ENCODE measurements at places on chromosomes 4 and X. TPM values are rescaled to one million over a fixed set of nuclear protein-coding genes. Genes with fewer than 3 reads are reported as not detected.

The CPZ gene
- not detected for total RNA-seq

The NUDT11 gene
- 13.6 TPM for total RNA-seq

The BANK1 gene
- total RNA-seq, result 0.17 TPM

The SRPK3 gene
- 0.09 TPM for total RNA-seq

The RASGEF1B gene
- 15.6 TPM for total RNA-seq

The PRKG2 gene
- 2.4 TPM for total RNA-seq

The JCHAIN gene
- 0.33 TPM for total RNA-seq

The KCND1 gene
- total RNA-seq, result 0.17 TPM

The CCDC120 gene
- 8.3 TPM for total RNA-seq

The FSTL5 gene
- total RNA-seq, result not detected

The GIMD1 gene
- total RNA-seq, result not detected

The MAGEA2 gene
- total RNA-seq, result not detected

The GAGE2A gene
- not detected for total RNA-seq

The AMBN gene
- total RNA-seq, result not detected

The CT45A3 gene
- total RNA-seq, result not detected

The CCDC158 gene
- total RNA-seq, result 3.0 TPM

The WNK3 gene
- 4.3 TPM for total RNA-seq

The PWWP3B gene
- 1.2 TPM for total RNA-seq

The FAM53A gene
- total RNA-seq, result 4.3 TPM

The EVC2 gene
- 2.9 TPM for total RNA-seq

The ADAMTS3 gene
- total RNA-seq, result 2.5 TPM

The BCORL1 gene
- total RNA-seq, result 3.4 TPM

The ZCCHC18 gene
- total RNA-seq, result 1.2 TPM

The TMPRSS11D gene
- total RNA-seq, result not detected

The GLRB gene
- 1.6 TPM for total RNA-seq

The BST1 gene
- 0.29 TPM for total RNA-seq

The F11 gene
- not detected for total RNA-seq

The PAGE4 gene
- total RNA-seq, result not detected

The ZNF732 gene
- total RNA-seq, result 0.80 TPM

The FAM184B gene
- total RNA-seq, result 5.5 TPM

The CT45A5 gene
- total RNA-seq, result not detected

The SGMS2 gene
- 63.4 TPM for total RNA-seq

The CLDN22 gene
- total RNA-seq, result not detected

Measured in mammary epithelial cell (primary cell).